ENCODE measurements at places on chromosomes 2 and 18. TPM values are rescaled to one million over a fixed set of nuclear protein-coding genes. Genes with fewer than 3 reads are reported as not detected.
A peak's percentile ranks its signal among the peaks of the same experiment; 100 is the strongest.

DNA sequence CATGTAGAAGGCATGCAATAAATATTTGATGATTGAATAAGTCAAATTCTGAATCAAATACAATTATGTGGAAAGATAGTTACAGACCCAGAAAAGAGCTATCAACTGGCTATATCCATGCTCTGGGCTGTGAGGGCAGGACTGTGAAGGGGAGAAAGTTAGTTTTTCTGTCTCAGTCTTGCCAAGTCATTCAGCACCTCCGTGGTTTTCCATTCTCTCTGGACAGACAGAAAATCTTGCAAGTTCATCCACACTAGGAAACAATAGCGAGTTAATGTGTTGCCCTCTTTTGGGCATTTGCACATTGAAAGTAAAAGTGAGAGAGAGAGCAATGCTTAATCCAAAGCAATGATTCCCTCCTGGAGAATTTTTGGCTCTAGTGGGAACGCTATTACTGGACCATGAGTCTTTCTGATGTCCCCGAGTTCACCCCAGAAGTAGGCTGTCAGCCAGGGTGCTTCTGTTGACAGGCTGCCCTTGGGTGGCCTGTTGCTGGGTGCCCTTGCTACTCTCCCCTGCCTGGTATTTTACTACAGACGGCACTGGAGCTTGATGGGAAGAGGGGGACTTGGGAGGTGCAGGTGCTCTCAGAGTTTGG, 238.3 kb downstream of the LOXHD1 start:
- no peak overlapping the region for H3K27ac ChIP-seq
- no peak overlapping the region for H3K4me3 ChIP-seq
- no peak for DNase-seq

DNA sequence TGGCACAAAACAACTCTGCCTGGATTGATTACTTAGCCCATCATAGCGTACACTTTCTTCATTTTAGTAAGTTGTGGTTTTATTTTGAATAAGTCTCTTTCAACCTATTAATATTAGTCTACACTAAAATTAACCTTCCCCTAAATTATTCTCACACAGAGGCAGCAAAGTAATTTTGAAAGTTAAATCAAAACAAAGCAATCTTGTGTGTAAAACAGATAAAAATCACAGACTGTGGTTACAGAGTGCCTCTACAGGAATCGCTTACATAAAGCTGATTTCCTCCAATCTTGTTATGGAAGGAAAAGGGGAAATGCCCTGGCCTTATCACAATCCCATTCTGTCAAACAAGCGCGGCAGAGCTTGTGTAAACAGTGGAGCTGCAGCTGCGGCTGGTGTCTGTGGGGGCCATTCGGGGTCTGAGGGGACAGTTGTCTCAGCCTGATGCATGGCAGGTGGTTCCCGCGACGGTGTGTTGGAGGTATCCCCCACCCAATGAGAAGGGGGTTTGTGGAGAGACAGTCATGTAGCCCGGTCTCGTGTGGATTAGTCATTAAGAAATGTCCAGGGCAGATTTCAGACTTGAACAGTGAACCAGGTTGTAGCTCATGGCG, 42.1 kb downstream of the BCL2L11 start:
- no peak overlapping the region for H3K4me3 ChIP-seq
- H3K27me3 ChIP-seq: no peaks in the 10 kb centered on the region
- no peak for DNase-seq
- H3K4me1 ChIP-seq: peaks cover 4% of the 10 kb centered on the region

DNA sequence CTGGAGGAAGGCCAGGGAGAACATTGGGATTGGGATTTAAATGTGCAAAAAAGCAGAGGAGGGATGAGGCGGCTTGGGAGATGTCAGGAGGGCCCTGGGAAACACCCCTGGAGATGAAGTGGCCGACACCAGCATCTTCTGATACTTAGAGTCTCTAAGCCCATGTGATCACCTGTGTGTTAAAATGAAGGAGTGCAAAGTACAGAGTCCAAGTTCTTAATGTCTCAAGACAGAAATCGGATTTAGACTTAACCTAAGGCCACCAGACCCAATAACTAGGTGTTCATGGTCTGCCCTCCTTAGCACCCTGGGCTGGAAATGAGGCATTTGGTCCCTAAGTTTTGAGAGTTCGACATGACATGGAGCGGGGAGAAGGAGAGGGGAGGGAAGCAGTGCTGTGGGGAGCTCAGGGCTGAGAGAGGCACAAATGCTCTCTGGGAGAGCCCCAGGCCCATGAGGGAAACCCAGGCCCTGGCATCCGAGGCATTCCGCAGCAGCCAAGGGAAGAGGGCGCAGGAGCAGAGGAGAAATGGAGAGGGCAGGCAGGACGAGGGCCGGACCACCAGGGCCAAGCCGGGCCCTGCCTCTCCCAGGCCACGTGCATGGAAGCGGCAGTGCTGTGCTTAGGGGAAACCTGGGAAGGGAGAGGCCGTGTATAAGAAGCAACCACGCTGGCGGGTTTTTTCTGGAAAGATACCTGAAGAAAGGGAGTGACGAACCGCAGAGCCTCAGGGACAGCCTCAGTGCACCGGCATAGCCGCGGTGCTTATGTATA, 63.3 kb downstream of the SFXN5 start:
- H3K4me3 ChIP-seq: no peak overlapping the region
- no peaks in the 10 kb centered on the region for H3K27me3 ChIP-seq
- peak; percentile 15 for DNase-seq
- H3K4me1 ChIP-seq: no peaks in the 10 kb centered on the region
- H3K27ac ChIP-seq: no peak overlapping the region

- H3K27me3 ChIP-seq: no peaks in the 10 kb centered on the region
- peak overlapping the region; percentile 84 for H3K4me3 ChIP-seq
- no peak overlapping the region for H3K27ac ChIP-seq
- DNase-seq: no peak
- no peaks in the 10 kb centered on the region for H3K36me3 ChIP-seq
- H3K4me1 ChIP-seq: no peaks in the 10 kb centered on the region
Measured at GRCh38 chr2:238289574-238289973, 1.2 kb upstream of the PER2 start.

- no peaks in the 10 kb centered on the region for H3K27me3 ChIP-seq
- H3K4me3 ChIP-seq: no peak overlapping the region
- DNase-seq: no peak
- no peaks in the 10 kb centered on the region for H3K36me3 ChIP-seq
Measured at GRCh38 chr2:133941666-133942065, 312.2 kb upstream of the MGAT5 start.

DNA sequence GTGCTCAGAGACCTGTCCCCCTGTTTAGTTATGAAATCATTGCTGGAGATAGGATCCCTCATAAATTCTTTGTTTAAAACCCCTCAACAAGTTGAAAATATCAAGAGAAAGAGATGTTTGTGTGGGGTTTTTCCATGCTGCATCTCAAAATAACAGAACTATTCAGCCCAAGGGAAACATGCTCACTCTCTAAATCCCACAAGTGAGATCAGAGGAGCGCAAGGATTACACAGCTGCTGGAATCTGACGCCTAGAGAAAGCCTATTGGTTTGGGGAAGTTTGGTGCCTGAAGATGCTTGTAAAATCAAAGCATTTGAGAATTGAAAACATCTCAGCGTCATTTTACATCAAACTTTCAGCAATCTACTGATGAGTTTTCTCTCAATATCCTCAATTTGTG, 7.9 kb downstream of the FSHR start:
- DNase-seq: no peak
- no peak overlapping the region for H3K27ac ChIP-seq
- no peaks in the 10 kb centered on the region for H3K36me3 ChIP-seq
- no peaks in the 10 kb centered on the region for H3K4me1 ChIP-seq
- no peaks in the 10 kb centered on the region for H3K27me3 ChIP-seq

DNA sequence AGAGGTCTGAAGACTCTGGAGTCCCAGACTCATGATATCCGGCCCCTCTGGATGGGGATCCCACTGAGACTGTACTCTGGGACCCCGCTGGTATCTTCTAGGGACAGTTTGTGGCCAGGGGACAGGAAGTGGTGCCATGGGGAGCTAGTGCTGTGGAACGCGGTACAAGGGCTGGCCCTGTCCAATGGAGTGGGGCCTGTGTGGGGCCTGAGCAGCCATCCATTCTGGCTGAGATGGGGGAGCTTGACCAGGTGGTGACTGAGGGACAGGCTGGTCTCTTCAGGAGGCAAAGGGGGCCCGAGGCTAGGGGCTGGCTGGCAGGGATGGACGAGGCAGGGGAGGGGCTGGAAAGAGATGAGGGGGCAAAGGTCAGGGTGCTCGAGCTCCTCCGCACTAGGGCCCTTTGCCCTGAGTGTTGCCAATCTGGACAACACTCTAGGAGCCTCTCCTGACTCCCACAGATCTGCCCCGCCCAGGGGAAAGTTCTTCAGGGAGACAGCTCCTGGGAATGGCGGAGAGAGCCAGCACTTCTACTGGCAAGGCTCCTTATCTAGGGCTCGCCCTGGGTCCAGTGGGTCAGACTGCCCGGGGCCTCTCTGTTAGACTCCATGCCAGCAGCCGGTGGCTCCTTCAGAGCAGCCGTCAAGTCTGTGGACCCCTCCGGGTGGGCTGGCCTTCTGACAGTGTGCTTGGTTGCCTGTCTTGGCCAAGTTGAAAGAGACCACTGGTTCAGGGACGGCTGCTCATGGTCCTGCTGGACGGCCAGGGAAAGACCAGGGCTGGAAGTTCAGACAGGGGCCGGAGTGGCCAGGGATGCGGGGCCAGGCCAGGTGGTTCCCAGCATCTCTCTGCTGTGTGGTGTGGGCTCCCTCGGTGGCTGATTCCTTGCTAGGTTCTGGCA, 12.3 kb downstream of the MALL start:
- no peak overlapping the region for H3K27ac ChIP-seq
- H3K4me1 ChIP-seq: no peaks in the 10 kb centered on the region
- no peak for DNase-seq
- H3K27me3 ChIP-seq: no peaks in the 10 kb centered on the region
- H3K36me3 ChIP-seq: no peaks in the 10 kb centered on the region
- no peak overlapping the region for H3K4me3 ChIP-seq

DNA sequence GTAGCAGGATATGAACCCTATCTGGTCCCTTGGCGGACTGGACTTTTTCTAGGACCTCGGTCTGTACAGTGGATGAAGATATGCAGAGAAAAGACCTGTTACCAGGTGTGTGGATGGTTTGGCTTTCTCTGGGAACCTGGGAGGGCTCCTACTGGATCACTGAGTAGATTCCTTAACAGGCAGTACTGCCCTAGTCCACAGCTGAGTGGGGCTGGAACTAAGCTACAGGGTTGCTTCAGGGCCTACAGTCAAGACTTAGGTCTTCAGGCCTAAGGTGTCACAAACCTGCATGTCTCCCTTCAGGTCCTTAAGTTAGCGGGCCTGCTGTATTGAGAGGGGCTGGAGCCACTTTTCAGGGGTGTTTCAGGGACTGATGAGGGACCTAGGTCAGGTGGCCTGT, 42.9 kb downstream of the ORC4 start:
- DNase-seq: no peak
- no peaks in the 10 kb centered on the region for H3K27me3 ChIP-seq
- H3K4me1 ChIP-seq: no peaks in the 10 kb centered on the region
- no peak overlapping the region for H3K27ac ChIP-seq
- H3K36me3 ChIP-seq: peaks cover 7% of the 10 kb centered on the region

- peaks cover 4% of the 10 kb centered on the region for H3K4me1 ChIP-seq
- H3K36me3 ChIP-seq: peaks cover 31% of the 10 kb centered on the region
- H3K4me3 ChIP-seq: peak overlapping the region; percentile 95
- H3K27me3 ChIP-seq: no peaks in the 10 kb centered on the region
- no peak overlapping the region for H3K27ac ChIP-seq
- DNase-seq: peak; percentile 76
Measured at GRCh38 chr2:1742681-1743395, 1.5 kb downstream of the PXDN start.

DNA sequence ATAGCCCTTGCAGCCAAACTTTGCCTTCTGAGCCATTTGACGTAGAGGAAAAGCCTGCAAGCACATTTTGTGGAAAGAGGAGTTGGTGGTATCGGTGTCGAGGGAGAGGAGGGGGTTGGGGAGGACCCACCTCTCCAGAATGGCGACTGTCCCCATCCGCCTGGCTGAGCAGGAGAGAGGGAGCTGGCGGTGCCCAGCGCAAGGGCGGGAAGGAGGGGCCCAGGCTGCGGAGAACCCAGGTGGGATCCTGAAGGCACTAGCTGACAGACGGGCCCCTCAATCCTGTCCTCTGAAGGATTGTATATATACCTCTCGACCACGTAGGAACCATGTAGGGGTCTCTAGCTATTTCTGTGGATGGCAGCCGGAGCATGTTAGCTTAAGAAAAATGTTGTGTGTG, 200.3 kb downstream of the LOXHD1 start:
- H3K36me3 ChIP-seq: peaks cover 3% of the 10 kb centered on the region
- H3K27ac ChIP-seq: no peak overlapping the region
- DNase-seq: no peak

- DNase-seq: no peak
- no peaks in the 10 kb centered on the region for H3K36me3 ChIP-seq
- no peak overlapping the region for H3K27ac ChIP-seq
- H3K4me3 ChIP-seq: no peak overlapping the region
- H3K27me3 ChIP-seq: no peaks in the 10 kb centered on the region
- no peaks in the 10 kb centered on the region for H3K4me1 ChIP-seq
Measured at GRCh38 chr2:7633566-7634153, 716.4 kb downstream of the RNF144A start.

Gene C1QL2
- total RNA-seq: 0.81 TPM

Gene RBBP8
- 72.5 TPM for total RNA-seq

Gene UGP2
- total RNA-seq: 883 TPM

Gene PLEKHH2
- total RNA-seq: 2.5 TPM

All from H9 (cell line).